ENCODE measurements at places on chromosomes 11 and 22.

GRCh38 chr11:46617972-46618314 is 590 bp downstream of the ATG13 start:
- no peak for DNase-seq

DNA sequence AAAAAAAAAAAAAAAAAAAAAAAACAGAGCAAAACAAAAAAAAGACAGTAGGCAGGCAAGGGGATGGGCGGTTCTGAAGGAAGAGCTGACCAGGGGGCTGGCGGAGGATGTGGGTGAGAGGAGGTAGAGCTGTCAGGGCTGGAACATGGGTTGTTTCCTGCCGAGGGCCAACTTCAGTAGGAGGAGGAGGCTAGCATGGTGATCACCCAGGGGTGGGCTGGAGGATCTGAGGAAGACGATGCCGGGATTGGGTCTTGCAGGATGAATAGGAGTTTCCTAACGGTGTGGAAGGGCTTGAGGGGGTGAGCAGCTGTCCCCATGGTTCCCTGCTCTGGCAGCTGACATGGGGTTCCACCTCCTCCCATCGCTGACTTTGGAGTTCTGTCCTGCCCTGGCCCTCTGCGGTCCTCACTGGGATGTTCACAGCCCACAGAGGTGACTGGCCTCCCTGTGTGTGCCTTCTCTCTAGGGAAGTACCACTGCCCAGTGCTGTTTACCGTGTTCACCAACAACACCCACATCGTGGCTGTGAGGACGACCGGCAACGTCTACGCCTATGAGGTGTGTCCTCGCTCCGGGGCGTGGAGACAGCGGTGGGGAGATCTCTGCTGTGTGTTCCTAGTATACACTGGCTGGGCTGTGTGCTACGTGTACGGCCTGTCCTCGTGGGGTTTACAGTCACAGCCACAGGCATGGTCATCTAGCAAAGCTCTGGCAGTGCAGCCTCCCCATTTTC is 15.2 kb downstream of the PPIL2 start:
- no peak for DNase-seq

DNA sequence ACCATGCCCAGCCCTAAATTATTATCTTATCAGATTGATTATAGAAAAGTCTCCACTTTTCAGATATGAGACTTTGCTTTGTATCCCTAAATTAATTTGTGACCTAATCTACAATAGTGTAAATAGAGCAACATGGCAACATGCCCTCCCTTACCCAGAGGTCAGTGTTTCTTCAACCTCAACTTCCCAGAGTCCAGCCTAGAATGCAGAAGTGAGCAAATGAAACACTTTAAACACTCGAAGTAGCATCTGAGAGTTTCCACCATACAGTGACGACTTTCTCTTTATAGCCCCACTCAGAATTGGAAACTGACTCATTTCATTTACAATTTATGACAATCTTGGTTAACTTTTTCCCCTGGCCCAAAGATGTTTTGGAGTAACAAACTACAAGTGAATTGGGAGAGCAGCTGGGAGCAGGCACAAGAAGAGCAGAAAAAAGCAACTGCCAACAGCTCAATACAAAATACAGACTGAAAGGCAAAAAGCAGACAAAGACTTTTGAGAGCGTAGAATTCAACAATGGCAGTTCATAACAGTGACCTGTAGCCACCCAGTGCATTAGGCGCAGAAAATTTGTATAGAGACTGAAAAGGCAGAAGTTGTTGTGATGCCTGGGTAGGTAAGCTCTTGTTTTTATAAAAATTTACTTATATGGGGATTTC is 10.1 kb upstream of the BLID start:
- no peak for DNase-seq

GRCh38 chr11:65592858-65593517 is 2.6 kb downstream of the KCNK7 start:
- no peak for DNase-seq

DNA sequence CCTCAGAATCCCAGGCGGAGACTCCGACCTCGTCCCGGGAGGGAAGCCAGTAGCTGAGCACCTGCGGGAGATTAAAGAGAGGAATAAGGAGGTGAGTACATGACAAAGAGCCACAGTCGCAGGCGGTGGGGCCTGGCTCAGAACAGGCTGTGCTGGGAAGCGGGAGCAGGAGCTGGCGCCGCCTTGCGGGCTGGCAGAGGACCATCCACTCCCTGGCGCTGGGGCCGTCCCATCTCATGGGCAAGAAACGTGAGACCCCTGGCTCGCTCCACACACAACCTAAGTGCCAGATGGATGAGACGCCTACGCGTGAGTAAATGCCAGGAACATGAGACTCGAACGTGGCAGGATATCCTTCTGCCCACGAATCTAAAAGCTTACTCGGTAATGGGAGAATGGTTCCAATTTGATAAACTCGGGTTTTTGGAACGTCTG is 6.3 kb downstream of the CEND1 start:
- peak; percentile 87 for DNase-seq
